ENCODE measurements at places on chromosomes 1 and 21.
A peak's percentile ranks its signal among the peaks of the same experiment; 100 is the strongest.

- no peak for DNase-seq
Observed at GRCh38 chr1:157784801-157785200, 7.9 kb upstream of the FCRL2 start.

DNA sequence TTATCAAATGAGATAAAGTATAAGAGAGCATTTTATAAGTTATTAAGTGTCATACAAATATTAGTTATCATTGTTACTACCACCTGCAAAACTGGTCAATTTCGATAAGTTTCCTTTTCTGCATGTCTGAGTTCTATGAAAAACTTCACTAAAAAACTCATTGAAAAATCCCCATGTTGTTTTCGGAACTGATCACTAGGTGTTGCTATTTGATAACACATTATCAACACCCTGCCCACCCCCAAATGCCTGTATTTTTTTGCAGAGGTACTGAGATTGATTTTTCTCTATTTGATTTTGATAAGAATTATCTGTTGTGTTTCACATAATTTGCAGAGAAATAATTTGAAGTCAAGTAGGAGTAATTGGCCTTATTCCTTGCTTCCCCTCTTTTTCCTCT, 22.1 kb upstream of the DISP1 start:
- DNase-seq: peak; percentile 19

DNA sequence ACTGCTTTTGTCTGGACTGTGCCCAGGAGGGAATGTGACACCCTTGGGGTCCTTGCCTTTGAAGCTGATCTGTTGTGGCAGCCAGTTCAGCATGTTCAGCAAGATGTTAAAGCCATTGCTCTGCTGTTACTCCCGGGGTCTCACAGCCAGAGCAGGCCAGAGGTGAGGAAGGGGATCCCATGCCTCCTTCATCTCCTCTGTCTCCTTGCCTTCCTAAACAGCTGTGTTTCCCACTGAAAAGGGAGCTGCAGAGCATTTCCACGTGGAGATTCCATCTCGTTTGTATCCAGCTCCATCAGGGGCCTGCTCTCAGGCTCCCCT, 135.8 kb upstream of the COL6A1 start:
- no peak for DNase-seq

DNA sequence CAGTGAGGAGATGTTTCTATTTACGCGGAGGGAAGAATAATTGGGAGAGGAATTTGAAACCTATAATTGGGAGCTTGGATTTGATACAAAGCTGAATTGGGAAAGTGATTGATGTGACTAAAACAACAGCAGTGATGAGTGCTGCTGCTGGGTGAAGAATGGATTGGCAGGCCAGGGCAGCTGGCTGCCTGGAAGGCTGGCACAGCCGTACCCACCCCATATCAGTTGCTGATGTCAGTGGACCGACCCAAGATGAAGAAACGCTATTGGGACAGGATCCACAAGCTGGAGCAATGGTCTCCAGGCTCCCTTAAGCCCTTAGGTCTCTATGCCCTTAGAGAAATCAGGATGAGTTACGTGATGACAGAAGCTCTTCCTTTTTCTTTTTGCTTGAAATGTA, 47.4 kb downstream of the GRIK1 start:
- no peak for DNase-seq

GRCh38 chr21:26810676-26811415, 34.4 kb downstream of the ADAMTS1 start:
- DNase-seq: no peak

DNA sequence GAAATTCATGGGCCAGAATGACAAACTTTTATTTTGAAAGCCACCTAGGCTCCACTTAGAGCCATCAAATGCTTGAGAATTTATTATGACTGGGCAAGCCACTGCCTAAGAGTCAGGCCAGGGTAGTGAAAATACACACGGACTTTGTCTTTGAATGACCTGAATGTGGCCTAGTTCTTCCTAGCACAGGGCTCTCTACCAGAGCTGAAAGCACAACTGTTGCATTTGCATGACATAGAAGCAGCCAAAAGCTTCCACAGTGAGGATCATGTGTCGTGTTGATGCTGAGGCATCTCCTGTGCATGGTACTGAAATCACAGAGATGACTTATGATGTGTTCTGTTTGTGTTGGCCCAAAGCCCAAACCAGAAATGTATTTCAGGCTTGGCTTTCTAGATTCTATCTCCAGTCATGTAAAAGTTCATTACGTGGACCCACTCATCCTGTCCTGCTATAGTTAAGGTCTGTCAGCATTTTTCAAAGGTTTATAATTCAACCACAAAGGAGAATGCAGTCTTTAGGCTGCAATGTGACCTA, 164.0 kb upstream of the UBE2U start:
- DNase-seq: no peak

DNA sequence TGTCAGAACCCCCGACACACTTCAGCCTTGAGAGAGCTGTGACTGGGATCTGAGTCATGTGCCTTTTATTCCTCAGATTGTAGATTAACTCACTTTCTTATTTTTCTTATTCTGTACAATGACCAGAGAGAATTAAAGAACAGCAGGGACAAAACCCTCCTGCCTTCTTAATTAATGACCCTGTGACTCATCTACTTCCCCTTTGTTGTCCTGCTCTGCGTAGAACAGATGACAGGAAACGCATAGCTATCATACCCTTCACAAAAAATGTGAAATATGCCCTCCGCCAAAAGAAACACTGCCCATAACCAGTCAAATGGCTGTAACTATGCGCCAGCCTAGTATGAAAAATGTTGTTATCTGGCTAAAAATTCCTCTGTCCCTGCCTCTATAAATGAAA, 9.1 kb upstream of the PADI2 start:
- no peak for DNase-seq

GRCh38 chr1:51551081-51551480, 32.0 kb upstream of the EPS15 start:
- DNase-seq: no peak

DNA sequence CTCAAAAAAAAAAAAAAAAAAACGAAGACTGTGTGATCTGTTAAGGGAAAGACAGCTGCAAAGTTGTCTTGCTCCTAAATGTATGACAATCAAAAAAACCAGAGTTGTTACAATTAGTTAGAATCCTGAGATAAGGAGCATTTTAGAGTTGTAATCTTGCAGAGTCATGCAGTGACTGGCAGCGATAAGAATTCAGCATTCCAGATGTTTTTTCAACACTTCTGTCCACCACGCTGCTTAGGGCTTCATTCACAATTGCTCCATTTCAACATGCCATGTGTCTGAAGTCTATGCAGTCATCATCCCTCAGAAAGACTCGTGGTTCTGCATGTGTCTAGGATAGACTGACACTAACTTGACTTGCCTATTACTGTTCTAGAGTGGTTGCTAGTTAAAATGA, 102.4 kb upstream of the BACE2 start:
- DNase-seq: no peak

GRCh38 chr1:119626841-119627240, 21.2 kb downstream of the ZNF697 start:
- no peak for DNase-seq

- no peak for DNase-seq
Observed at GRCh38 chr1:210776712-210777111, 357.2 kb downstream of the KCNH1 start.

- no peak for DNase-seq
Observed at GRCh38 chr1:81391125-81391828, 409.5 kb upstream of the ADGRL2 start.

- no peak for DNase-seq
Observed at GRCh38 chr1:84407958-84408422, 9.7 kb downstream of the DNASE2B start.

DNA sequence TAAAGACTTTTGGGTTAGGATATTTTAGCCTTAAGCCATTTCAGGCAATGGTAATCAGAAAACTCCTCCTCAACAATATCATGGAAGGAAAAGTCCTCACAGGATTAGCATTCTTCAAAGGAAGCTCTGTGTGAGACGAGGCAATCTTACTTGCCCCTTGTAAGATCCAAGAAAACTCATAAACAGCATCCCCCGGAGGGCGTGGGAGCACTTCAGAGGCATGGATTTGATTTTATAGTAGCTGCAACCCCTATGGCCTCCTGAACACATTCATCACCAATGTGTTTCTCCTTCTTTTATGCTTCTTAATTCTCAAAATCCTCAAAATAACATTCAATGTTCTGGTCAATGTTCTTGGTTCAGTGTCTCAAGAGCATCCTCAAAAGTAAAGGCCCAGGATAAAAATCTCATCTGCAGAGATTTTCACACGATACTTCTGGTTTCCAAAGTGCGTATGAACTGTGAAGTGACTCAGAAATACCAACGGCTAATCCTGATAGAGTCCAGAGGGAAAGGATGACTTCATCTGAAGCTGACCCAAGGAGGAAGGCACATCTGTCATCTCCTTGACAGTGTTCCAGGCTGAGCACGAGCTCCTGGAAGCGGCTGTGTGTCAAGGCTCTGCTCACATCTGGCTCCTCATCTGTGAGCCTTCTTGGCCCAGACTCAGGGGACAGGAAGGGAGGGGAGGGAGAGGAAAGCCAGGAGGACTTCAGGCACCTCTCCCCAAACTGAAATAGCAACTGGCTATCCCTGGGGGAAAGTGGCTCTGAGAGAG, 49.3 kb upstream of the PSEN2 start:
- no peak for DNase-seq

- no peak for DNase-seq
Observed at GRCh38 chr21:20004367-20004766, 993.8 kb upstream of the NCAM2 start.

GRCh38 chr1:50973875-50974617, 4.0 kb downstream of the CDKN2C start:
- DNase-seq: no peak

DNA sequence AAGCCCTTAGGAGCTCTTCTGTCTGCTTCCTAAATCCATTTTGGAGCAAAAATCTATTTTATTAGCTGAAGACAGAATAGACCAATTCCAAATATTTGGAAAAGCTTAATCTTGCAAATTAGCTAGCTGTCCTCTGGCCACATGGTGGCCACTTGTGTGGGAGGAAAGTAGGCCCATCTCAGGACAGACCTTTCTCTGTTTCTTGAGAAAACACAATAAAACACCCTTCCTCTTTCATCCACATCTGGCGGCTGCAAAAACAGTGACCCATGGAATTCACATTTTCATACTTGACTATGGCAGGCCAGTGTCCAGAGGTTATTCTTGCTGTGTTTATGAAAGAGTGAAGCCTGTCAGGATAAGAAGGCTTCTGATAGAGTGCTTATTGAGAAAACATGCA, 275.6 kb downstream of the PLPP3 start:
- no peak for DNase-seq

GRCh38 chr1:180230791-180231505, 884 bp downstream of the LHX4 start:
- no peak for DNase-seq

GRCh38 chr1:54705153-54705552, 10.5 kb upstream of the TTC4 start:
- DNase-seq: no peak

DNA sequence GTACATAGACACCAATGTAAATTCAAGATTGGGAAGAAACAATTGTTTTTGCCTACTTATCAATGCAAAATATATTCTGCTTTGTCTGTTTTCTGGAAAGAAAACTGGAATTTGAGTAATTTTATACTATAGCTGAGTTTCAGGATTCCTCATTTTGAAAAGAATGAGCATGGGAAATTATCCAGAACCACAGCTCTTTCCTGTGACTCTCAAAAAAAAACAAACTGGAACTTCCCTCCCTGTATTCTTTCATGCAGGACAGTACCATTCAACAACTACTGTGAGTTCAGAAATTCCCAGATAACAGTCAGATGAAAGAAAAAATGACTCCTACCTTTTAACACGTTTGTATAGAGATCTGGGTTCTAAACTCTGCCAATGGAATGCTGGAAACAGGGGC, 372.4 kb downstream of the TGFB2 start:
- no peak for DNase-seq

DNA sequence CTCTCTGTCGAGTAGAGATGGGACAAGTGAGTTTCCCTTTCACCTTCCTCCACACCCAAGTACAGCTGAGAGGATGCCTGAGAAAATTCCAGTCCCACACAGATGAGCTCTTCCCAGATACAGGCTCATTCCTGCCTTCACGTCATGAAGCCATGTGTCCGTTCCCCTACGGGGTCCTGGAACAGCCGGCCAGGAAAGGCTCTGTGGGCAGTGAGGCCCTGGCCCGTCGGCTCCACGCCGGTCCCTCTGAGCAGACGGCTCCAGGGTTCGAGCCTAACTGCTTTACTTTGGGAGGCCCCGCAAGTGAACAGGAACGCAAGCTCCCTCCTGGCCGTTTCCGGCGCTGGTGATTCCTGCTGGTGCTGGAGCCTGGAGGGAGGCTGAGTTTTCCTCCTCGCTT, 57.2 kb upstream of the ARHGEF16 start:
- no peak for DNase-seq

DNA sequence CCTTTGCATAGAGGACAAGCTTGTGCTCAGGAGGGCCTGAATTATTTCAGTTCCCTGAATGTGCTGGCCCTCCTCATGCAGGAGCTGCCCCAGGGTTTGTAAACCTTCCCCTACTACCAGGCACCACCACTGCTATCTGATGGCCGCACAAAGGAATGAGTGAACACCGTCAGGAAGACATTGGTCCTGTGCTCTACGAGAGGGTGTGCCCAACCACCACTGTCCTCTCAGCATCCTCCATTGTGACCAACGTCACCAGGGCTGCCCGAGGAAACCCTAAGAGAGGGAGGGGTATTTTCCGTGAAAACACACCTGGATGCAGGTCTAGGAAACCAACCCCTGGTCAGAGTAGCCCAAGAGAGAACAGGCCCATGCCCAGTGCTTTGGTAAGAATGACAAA, 657.5 kb downstream of the KIF26B start:
- no peak for DNase-seq

DNA sequence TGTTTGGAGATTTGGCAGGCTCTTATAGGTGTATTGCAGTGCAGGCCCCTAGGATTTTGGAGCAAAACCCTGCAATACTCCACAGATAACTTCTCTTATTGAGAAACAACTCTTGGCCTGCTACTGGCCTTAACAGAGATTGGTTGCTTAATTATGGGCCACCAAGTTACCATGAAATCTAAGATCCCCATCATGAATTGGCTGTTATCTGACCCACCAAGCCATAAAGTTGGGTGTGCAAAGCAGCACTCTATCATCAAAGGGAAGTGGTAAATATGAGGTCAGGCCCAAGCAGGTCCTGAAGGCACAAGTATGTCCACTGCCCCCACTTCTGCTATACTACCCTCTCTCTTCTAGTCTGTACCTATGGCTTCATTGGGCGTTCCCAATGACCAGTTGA, 130.0 kb upstream of the TNFSF4 start:
- DNase-seq: no peak

DNA sequence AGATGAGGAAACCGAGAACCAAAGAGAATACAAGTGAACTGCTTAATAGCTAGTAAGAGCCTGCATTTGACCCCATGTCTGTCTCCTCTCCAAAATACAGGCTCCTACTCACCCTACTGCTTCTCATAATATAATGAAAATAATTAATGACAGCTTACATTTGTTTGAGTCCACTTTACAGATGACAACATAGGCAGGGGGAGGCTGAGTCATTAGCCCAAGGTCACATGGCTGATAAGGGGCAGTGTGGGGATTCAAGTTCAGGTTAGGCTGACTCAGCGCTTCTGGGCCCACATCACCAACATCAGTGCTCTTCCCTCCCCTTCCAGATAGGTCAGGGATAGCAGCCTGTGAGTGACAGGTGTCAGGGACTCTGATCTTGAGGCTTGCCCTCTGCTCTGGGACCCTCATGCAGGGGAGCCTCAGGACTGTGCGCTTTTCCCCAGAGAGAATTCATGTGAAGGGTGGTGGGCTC, 16.2 kb downstream of the AZIN2 start:
- DNase-seq: peak; percentile 27
